ENCODE measurements at places on chromosomes 1 and 21.

GRCh38 chr1:156691191-156691590 lies 14.0 kb upstream of the NES start:
- no peak for DNase-seq

GRCh38 chr1:110074166-110074565 lies 3.7 kb upstream of the ALX3 start:
- no peak for DNase-seq

DNA sequence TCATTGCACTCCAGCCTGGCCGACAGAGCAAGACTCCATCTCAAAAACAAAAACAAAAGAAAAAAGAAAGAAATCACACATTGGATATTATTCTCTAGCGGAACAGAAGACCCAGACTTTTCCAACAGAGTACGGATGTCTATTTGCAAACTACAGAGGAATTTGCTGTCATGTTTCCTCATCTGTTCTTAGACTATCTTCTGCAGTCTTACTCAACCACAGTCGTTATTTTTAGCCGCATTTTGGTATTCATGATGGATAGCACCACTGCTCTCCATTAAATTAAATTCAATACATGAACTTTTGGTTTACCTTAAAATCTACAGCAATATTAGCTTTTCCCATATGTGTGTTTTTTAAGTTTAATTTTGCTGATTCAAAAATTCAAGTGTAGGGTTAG lies 14.2 kb upstream of the HEATR1 start:
- no peak for DNase-seq

GRCh38 chr1:117824616-117825015 lies 104.8 kb downstream of the GDAP2 start:
- DNase-seq: no peak

GRCh38 chr1:177023726-177024125 lies 140.8 kb downstream of the ASTN1 start:
- no peak for DNase-seq

GRCh38 chr1:66476774-66477173 lies 57.2 kb upstream of the SGIP1 start:
- no peak for DNase-seq

DNA sequence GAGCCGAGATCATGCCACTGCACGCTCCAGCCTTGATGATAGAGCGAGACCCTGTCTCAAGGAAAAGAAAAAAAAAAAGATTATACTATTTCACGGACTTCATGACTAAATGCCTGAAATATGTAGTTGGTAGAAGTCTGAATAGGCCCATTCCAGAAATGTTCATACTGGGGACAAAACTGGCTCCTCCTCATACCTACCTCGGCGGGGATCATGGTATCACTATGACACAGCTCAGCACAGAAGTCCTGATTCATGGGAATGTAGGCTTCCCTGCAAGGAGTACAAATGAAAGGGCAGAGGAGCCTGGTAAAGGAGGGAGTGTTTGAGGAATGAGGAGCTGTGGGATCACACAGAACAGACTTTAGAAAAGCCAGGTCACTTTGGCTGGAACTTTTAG lies 5.0 kb downstream of the SPATA46 start:
- no peak for DNase-seq

DNA sequence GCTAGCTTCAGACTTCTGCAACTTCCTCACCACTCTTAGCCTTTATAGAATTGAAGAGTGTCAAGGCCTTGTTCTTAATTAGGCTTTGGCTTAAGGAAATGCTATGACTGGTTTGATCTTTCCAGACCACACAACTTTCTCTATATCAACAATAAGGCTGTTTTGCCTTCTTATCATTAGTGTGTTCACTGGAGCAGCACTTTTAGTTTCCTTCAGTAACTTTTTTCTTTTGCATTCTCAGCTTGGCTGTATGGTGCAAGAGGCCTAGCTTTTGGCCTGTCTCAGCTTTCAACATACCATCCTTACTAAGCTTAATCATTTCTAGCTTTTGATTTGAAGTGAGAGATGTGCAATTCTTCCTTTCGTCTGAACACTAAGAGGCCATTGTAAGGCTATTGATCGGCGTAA lies 8.6 kb downstream of the PRKACB start:
- no peak for DNase-seq

DNA sequence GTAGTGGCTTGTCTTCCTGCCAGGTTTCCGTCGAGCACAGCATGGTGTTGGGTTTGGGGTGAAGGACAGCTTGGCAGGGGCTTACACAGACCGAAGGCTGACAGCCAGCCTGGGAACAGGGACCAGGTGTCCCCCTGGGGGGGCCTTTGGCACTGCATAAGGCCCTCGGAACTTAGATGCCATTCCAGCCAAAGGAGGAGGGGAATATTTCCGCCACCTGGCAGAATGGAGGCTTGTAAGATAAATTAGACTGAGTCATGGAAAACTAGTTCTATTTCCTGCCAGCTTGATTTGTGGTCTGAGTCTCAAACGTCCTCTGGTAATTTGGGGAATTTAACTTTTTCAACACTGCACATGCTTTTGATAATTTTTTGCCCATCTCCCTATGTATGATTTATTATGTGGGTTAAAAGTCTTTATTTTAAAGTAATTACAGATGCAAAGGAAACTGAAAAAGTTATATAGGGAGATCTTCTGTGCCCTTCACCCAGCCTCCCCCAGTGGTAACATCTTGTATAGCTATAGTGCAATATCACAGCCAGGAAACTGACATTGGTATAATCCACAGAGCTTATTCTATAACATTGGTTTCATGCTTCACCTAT lies 11.5 kb upstream of the TMEM51 start:
- DNase-seq: no peak

DNA sequence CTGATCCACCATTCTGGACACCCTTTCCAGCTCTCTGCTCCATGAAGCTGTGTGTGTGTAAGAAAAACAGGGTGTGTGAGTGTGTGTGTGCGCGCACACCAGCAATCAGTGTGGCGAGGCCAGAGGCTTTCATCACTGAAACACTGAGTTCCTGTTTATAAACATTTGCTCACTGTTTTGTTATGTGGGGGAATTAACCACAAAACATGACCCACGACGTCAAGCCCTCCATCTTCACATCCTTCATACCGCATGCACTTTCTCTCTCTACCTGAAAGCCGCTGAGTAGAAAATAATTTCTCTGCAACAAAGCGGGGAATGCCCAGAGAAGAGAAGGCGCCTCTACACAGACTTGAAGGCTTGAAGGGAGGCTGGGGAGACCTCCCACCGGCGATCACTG lies 148.9 kb upstream of the IRF2BP2 start:
- no peak for DNase-seq

DNA sequence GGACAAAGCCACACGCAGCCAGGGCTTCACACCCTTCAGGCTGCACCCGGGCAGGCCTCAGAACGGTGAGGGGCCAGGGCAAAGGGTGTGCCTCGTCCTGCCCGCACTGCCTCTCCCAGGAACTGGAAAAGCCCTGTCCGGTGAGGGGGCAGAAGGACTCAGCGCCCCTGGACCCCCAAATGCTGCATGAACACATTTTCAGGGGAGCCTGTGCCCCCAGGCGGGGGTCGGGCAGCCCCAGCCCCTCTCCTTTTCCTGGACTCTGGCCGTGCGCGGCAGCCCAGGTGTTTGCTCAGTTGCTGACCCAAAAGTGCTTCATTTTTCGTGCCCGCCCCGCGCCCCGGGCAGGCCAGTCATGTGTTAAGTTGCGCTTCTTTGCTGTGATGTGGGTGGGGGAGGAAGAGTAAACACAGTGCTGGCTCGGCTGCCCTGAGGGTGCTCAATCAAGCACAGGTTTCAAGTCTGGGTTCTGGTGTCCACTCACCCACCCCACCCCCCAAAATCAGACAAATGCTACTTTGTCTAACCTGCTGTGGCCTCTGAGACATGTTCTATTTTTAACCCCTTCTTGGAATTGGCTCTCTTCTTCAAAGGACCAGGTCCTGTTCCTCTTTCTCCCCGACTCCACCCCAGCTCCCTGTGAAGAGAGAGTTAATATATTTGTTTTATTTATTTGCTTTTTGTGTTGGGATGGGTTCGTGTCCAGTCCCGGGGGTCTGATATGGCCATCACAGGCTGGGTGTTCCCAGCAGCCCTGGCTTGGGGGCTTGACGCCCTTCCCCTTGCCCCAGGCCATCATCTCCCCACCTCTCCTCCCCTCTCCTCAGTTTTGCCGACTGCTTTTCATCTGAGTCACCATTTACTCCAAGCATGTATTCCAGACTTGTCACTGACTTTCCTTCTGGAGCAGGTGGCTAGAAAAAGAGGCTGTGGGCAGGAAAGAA lies 8.1 kb downstream of the PSRC1 start:
- DNase-seq: peak; percentile 55

Data from NCI-H1417 (cell line).